ENCODE measurements at places on chromosomes 2 and 18.

DNA sequence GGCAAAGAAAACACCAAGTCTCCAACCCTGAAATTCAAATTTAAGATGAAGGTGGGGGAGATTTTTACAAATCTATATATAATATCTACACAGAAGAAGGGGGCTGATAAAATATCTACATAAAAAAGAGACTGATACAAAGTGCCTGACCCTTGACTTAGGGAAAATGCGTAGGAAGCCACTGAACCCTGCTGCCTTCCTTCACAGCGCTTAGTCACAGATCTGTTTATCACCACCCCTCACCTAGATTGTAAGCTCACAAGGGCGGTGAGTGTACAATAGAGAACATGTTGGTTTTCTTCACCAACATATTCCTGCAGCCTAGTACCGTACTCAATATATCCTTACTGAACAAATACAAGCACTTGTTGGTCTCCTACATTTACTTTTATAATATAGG, 54.3 kb downstream of the NOL10 start:
- no peak for DNase-seq

- no peak for DNase-seq
Measured at GRCh38 chr18:73232933-73233332, 365.1 kb upstream of the NETO1 start.

DNA sequence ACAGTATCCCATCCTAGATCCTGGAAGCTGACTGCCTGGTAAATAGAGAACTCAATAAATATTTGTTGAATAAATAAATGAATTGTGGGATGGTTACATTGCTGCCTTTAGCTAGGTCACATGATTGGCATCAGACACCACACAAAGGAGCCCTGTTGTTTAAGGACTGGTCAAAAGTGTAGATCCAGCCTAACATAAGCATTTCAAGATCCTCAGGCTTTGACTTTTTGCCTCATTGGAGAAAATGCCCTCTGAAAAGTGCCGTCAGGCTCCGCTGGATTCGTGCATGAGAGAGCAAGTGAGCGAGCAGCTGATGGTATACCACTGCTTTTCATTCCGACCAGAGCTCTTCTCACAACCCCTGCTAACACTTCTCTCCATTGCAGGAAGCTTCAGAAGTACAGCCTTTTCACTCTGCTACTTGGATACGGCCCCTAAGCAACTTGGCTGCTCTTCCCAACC, 1.3 kb upstream of the ZNF24 start:
- no peak for DNase-seq

GRCh38 chr2:88074854-88075292, 7.2 kb downstream of the SMYD1 start:
- peak; percentile 71 for DNase-seq

DNA sequence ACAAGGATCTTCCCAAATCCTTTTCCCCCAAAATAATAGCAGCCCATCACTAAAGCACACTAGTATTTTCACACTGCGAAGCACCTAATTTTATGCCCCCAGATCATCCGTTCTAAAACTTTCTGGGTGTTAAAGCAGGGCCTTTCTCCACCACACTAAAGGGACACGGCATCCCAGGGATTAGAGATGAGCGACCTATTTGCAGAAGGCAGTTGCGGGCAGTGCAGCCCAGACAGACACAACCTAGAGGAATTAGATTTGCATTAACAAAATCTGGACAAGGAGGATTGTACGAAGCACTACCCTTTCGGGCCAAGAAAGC, 402 bp downstream of the OSGEPL1 start:
- no peak for DNase-seq

GRCh38 chr18:79136742-79137141, 67.5 kb downstream of the ATP9B start:
- DNase-seq: no peak

- DNase-seq: no peak
Measured at GRCh38 chr2:220781622-220782241, 790.4 kb downstream of the EPHA4 start.

Data from skeletal muscle cell (primary cell).